ENCODE measurements at places on chromosomes 6 and 20.

DNA sequence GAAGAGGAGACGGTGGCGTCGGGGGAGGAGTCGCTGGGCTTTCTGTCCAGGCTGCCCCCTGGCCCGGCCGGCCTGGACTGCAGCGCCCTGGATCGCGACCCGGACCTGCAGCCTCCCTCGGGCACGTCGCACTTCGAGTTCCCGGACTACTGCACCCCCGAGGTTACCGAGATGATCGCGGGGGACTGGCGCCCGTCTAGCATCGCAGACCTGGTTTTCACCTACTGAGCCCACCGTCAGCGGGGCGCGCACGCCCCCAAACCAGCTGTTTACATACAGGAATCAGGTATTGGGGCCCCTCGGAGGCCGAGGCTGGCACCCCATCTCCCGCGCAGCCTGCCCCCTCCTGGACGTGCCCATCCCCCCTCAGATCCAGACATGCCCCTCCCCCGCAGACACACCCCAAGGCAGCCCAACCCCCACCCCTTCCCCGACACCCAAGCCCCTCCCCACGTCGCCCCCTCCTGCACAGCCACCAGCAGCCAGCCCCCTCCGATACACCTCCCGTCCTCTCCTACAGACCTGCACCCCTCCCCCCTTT lies 1.4 kb downstream of the SOX12 start:
- peak; percentile 77 for DNase-seq

DNA sequence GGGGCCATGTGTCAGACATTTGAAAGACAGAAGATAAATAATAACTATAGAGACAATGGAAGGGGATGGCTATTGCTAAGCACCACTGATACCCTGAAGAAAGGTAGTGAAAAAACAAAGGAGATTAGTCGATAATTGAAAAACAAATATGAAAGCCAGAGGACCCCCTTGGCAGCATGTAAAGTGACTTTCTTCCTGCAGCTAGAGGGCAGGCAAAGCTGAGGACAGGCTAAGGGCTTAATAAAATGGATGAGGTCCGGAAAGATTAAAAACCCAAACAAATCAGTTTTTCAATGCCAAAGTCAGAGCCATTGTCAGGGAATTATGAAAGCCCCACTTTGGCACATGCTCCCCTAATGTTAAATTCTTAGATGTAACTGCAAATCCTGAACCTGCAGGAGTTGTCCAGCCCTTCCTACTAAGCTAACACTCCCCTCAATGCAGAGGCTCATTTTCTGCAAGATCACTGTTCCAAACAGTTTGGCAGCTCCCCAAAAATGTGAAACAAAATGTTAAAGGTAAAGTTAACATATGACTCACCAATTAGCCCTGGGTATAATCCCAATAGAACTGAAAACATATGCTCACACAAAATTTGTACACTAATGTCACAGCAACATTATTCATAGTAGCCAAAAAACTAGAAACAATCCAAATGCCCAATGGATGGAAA lies 1177.9 kb downstream of the GRIK2 start:
- DNase-seq, result no peak

GRCh38 chr6:157685596-157686280 lies 137.3 kb upstream of the SNX9 start:
- DNase-seq, result peak; percentile 32

GRCh38 chr6:118350881-118351430 lies 197.1 kb upstream of the PLN start:
- no peak for DNase-seq

DNA sequence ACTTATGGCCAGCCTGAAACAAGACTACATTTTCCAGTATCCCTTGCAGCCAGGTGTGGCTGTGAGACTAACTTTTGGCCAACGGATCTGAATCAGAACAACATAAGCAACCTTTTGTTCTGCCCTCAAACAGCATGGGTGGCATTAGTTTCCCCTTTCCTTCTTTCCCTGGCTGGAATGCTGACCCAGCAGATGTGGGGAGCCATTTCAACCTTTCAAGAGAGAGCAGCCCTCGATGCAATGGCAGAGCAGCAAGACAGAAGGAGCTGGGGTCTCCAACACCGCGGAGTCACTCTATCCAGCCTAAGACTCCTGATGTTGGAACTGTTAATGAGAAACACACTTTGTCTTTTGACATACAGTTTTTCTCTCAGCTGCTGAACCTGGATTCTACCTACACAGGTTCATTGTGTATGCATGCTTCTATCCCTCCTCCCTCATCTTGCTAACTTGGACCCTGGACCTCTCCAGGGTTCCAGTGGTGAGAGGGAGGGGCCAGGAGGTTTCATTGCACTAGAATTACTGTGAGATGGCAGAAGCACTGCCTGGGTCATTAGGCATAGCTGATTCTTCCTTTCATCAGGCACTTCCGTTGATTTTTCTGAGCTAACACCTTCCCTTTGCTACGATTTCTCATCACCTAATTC lies 28.8 kb upstream of the DDR1 start:
- no peak for DNase-seq

DNA sequence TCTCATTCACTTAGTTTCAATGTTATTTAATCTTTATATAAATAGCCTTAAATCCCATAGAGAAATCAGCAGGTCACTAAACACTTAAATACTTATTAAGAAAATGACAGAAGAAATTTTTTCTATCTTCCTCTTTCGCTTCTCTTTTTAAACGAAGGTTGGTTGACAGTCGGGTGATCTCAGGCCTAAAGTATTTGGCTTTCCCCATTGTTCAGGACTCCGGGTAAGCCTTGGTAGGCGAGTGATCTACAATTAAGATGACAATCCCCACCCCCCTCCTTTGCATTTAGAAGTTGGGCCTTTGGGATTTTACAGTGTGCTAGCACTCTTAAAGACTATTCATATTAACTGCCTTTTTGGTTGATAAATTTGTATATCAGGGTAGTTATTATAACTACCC lies 19.7 kb upstream of the UTRN start:
- DNase-seq, result peak; percentile 87

DNA sequence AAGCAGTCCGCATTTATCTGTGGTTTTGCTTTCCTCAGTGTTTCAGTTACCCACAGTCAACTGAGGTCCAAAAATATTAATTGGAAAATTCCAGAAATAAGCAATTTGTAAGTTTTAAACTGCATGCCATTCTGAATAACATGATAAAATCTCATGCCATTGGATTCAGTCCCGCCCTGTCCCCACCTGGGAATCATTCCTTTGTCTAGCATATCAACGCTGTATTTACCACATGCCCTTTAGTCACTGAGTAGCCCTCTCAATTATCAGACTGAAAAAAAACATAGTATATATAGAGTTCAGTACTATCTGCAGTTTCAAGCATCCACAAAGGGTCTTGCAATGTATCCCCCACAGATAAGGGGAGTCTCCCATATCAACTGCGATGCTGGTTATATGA lies 17.1 kb downstream of the RANBP9 start:
- no peak for DNase-seq

GRCh38 chr6:106586815-106587415 lies 42.4 kb downstream of the RTN4IP1 start:
- no peak for DNase-seq

DNA sequence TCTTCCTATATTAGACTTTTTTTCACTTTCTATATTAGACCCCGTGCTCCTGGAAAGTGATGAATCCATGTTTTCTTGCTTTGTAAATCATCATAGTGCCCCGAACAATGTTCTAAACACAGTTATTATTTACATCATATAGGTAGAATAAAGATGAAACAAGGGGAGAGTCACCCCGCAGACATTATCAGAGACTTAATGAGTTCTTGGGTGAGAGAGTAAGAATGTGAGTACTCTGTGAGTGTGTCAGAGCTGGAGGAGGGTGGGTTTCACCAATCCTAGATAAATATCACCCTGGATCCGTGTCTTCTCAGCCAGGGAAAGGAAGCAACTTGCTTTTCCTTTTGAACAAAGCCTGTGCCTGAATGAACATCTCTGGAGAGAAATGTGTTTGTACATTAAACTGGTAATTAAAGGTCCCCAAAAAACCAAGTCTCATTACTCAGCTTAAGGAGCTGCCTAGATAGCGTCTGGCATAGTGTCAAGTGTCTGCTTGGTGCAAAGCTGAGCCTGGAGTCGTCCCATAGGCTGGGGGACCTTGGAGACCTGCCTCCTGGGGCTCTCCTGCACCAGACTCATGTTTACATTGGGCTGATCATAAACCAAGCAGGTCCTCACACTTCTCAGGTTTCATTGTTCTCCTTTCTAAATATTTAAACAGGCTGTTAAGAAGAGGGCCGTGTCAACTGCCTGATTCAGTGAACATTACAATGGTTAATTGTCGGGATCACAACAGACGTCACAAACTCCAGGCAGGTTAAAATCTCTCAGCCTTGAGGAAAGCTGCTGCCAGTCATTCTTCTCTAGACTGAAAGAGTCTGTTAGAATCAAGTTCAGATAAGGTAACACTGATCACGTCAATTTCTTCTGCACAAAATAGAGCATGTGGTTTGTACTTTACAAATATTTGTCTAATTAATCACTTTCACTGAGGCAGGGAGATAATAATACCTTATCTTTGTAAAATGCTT lies 179.7 kb upstream of the MYLIP start:
- DNase-seq, result peak; percentile 66

- DNase-seq, result no peak
Observed at GRCh38 chr6:44441091-44441855, 53.8 kb downstream of the CDC5L start.

- no peak for DNase-seq
Observed at GRCh38 chr6:12533586-12533985, 183.0 kb upstream of the PHACTR1 start.

DNA sequence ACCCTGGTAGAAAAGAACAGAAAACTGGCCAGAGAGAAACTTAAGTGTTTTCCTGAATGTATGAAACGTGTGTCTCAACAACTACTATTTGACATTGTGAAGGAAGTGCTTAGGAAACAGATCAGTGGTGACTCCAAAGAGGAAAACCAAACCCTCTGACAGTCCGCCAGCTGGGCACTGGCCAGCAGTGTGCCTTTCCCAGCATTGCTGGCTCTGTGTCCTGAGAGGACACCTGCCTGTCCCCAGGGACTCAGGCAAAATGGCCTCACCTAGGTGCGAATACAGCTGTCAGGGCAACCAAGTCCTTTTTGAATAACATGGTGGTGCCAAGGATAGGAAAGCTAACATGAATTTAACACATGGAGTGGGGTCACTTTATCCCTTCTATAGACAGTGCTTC lies 72.5 kb downstream of the NDUFAF5 start:
- no peak for DNase-seq

DNA sequence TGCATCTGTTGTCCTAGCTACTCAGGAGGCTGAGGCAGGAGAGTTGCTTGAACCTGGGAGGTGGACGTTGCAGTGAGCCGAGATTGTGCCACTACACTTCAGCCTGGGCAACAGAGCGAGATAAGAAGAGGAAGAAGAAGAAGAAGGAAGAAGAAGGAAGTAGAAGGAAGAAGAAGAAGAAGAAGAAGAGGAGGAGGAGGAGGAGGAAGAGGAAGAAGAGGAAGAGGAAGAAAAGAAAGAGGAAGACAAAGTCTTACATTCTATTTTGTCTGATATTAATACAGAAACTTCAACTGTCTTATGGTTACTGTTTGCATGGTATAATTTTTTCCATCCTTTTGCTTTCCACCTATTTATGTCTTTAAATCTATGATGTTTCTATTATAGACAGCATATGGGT lies 7.2 kb upstream of the NELFCD start:
- no peak for DNase-seq

- DNase-seq, result no peak
Observed at GRCh38 chr6:41543087-41543486, 3.1 kb upstream of the FOXP4 start.

DNA sequence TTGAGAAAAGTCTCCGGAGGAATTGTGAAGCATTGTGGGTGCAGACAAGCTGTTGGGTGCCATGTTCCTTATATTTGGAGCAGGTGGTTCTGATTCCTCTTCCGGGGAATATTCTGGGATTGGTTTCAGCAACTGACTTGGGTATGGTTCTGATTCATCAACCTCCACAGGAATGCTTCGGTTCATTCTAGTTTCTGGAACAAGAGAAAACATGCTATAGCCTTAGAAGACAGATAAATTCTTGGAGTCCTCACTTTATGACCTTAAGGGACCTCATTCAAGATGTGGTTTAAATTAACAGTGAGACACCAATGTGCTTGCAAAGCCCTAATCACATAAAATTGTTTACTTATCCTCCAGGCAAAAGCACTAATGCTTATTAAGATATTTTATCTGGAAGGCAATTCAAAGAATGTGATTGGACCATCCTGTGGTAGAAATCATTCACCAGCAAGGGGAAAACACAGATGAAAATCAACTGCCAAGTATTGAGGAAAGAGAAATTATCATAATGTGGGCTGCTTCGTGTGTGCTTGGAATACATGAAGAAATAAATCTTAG lies 13.7 kb downstream of the TRAF3IP2 start:
- no peak for DNase-seq

DNA sequence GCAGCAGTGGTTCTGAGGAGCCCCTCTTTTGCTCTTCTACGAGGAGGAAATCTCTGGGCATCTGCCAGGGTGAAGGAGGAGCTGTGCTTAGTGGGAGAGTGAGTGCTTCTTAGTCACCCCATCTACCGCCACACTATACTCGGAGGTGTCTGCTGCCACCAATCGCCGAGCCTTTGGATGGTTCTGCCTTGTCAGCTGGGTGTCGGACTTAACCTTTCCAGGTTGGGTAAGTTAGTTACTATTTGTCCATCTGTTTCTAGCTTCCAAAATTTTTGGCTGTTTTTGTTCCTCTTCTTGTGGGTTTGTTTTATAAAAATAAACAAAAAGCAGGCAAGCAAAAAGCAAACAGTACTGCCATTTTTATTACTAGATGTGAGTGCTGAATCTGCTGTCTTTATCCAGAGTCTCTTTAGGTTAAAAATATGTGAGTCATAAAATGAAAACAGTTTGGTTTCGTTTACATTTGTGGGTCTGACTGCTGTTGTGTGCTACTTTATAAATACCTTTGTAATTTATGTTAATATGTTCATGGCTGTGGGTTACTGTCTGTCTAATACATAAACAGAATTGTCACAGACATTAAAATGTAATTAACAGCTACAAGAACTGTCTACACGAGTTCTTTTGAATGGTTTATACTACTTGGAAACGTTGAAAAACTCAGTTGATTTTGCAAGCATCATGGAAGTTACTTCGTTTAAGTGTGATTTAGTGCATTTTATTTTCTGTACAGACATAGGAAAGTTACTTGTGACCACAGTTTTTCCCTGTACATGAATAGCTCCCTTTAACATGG lies 89.2 kb downstream of the ARID1B start:
- no peak for DNase-seq

- DNase-seq, result peak; percentile 60
Observed at GRCh38 chr6:13278164-13278563, 50.2 kb downstream of the TBC1D7 start.

DNA sequence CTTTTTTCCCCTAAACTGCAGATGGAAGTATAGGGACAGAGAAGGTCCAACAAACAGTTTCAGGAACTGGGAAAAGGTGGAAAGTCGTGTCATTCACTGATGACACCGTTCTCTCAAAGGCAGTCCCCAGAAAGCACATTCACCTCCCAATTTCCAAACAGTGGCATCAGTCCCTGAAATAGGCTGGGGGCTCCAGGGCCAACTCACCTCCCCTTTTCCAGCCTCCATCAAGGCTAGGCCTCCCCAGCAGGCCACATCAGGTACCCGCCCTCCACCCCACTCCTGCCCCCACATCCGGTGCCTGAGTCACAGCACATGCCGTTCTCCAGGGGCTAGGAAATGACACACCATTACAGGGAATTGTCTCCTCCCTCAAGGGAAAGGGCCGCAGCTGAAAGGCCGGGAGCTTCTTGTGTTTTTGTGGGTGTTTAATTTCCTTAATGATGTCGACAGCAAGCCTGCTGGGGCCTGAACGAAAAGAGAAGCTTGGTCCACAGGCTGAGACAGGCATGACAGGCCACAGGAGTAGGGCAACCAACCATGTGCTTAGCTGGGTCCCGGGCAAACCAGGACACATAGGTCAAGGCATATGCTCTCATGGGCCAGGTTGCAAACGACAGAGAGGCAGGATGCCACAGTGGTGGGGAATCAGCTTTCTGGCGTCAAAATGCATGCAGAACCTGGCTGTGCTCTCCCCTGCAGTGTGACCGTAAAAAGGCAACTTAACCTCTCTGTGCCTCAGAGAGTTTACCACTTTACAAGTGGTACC lies 39.2 kb downstream of the ZMYND8 start:
- peak; percentile 77 for DNase-seq

Measured in ELF-1 (cell line).